ENCODE measurements at places on chromosomes 11 and 22.

DNA sequence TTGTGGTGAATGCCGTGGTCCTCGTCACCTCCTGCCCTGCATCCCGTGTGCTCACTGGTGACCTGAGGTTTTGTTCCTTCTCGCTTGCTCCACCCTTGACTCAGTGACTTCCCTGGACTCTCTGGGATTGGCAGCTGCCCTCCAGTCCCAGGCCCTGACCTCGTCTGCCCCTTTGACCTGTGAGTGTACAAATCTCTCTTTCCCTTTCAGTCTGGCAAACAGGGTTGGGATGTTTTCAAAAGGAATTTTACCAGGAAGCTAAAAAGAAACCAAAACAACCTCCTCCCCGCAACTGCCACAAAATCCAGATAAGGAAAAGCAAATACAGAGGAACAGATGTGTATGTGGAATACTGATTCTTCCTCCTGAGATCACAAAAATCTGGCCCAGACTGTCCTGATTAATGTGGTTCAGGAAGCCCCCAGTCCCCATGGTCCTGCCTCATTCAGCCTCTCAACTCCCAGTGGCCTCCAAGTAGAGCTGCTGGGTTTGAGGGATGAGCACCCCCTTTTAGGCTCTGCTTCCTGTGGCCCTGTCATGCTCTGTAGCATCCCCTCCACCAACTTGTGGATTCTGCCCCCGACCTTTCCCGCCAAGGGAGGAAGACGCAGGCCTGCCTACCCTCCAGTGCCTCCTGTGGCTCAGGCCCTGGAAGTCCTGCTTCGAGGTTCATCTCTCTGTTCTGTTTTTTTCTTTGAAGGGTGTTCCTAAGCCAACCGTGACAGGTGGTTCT is 15.2 kb downstream of the ROBO4 start:
- no peak for DNase-seq

DNA sequence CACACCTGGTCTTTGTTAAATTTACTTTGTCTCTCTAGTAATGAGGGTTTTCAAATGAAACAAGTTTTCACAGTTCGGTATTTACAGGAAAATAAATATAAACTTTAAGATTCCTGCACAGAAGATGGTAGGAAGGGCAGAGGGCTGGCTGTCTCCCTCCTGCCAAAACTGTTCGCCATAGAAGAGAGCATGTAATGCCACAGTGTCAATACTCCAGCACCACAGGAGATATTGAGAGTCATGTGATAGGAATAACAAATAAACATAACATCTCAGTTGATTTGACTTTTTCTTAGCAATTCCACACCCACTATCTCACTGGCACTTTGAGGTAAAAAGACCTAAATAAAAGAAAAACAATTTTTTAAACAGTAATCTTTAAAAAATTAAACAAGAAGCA is 100.9 kb downstream of the MRTFA start:
- DNase-seq = no peak

GRCh38 chr22:44132724-44133123 is 48.0 kb upstream of the PARVG start:
- DNase-seq = no peak

GRCh38 chr11:44592125-44592940 is 26.9 kb downstream of the CD82 start:
- no peak for DNase-seq

GRCh38 chr22:41517172-41518047 is 26.9 kb downstream of the POLR3H start:
- DNase-seq = no peak

DNA sequence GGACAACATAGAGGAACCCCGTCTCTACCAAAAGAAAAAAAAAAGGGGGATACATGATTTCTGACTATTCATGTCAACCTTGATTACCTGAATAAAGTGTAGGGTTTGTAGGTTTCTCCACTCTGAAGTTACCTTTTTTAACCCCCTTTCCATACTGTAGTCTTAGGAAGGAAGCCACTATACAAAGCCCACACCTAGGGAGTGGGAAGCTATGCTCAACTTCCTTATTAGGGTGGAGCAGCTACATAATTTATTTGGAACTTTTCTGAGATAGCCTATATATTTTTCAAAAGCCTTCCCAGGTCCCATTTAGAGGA is 582 bp upstream of the ATP6V1E1 start:
- DNase-seq = no peak

- no peak for DNase-seq
Observed at GRCh38 chr22:43289976-43290721, 53.0 kb downstream of the SCUBE1 start.

GRCh38 chr11:1008001-1008802 is 28.3 kb downstream of the MUC6 start:
- no peak for DNase-seq

GRCh38 chr22:17777005-17777716 is 2.9 kb upstream of the BID start:
- peak; percentile 49 for DNase-seq

DNA sequence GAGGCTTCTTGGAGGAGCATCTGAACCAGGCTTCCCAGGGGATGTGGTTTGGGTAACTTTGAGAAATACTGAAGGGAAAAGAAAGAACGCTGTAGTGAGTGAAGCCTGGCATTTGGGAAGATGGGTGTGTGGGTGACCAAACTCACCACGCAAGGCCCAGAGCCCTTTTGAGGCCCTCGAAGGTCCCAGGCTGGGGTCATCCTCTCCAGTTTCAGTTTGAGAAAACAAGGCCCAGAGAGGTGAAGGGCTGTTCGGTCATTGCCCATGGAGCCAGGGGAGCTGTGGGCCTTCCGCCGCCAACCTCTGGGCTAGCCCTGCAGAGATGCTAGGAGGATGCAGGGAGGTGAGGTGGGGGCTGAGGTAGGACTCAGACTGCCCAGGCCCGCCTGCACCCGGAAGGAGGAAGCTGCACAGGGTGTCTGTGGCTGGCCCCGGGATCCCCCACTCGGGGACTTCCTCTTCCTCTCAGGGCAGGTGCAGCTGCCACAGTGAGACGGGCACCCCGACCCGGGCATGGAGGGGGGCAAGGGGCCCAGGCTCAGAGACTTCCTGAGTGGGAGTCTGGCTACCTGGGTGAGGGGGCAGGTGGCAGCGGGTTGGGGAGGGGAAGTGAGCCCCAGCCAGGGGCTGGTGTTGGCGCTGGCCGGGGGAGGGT is at the start of gene CCDC88B:
TSS of gene CCDC88B (plus strand) at position 451 of the 655 bp plus-strand sequence. CDS start at position 514, 63 bp downstream.
- peak; percentile 70 for DNase-seq

- no peak for DNase-seq
Observed at GRCh38 chr22:37287550-37287951, 5.2 kb downstream of the CYTH4 start.

DNA sequence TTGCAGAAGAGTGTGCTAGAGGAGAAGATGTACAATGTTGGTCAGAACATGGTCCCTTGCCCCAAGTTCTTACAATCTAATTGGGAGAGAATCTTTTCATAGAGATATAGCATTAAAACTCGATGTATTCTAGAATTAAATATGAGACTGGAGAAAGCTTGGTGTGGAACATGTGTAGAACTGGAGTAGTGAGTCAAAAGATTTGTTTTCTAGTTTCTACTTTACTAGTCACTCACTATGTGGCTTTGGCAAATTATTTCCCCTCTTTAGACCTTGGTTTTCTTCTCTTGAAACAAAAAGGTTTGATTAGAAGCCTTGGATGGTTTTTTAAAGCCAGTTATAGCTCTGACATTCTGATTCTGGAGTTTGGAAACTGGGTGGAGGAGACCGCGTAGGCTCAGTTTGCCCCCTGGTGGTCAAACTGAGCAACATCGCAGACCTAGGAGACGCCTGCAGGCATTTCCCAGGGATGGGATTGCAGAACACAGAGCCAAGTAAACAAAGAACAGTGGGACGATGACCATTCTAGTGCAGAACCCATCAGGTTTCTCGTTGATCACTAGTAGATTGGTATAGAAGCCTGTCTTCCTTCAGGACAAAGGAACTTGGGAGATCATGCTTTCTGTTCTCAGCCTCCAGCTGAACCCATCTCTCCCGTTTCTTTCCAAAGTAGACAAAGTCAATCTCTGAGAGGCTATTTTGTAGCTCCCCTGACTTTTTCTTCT is 8.5 kb upstream of the CHRDL2 start:
- DNase-seq = no peak

DNA sequence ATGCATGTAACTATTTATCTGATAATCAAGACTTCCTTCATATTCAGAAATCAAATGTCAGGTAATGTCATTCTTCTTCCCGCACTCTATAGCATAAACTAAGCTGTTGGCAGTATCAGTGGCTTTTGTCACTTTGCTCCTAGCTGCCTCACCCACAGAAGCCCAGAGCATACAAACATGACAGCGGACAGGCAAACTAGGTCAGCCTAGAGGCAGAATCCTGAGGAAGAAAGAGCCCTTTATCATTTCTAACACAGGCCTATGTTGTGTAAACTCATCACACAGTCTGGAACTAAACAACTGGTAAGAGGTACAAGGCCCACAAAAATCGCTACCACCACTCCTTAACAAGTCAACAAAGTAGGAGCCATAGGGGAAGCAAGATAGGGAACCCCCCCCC is 21.0 kb downstream of the GUCY1A2 start:
- DNase-seq = no peak

- DNase-seq = no peak
Observed at GRCh38 chr22:40328546-40329456, 17.5 kb upstream of the ADSL start.

DNA sequence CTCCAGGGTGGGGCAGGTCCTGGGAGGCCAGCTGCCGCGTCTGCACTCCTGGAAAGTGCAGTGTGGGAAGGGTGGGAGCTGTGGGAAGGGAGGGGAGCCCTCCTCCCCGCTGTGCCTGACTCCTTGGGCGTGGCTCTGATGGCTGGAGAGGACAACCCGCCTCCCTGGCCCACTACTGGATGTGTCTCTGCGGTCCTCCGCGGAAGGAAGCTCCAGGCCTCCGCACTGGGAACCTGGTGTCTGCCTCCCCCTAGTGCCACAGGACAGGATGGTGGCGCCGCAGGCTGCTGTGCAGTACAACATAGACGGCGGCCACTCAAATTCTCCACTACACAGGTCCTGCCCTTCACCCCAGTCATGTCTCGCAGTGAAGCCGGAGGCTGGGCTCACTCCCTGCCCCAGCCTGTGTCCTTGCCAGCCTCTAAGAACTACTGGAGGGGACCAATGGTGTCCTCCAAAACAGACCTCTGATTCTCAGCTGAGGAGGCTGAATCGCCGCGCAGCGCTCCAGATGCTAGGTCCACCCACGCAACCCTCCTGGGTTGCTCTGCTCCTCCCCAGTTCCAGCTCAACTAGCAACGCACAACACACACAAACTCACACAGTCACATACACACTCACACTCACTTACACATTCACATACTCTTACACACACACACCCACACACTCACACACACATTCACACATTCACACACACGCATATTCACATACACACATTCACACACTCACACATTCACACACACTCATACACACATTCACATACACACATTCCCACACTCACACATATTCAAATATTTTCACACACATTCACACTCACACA is 12.4 kb upstream of the DSCAML1 start:
- no peak for DNase-seq

GRCh38 chr11:67279589-67280340 is 9.3 kb upstream of the ANKRD13D start:
- DNase-seq = no peak

DNA sequence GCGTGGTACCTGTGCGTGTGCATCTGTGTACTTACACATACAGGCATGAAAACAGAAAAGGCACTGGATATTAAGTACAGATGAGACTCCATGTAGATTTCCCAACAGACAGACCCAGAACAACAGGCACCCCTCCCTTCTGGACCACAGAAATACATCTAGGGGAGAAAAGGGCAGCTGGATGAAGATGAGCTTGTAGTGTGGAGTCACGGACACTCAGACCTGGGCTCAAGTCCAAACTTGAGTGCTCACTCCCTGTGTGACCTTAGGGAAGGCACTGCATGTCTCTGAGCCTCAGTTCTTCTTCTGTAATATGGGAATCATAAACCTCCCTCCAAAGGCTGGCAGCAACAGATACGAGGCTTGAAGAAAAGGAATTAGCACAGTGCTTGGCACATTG is 108.9 kb downstream of the GALNT18 start:
- DNase-seq = no peak

DNA sequence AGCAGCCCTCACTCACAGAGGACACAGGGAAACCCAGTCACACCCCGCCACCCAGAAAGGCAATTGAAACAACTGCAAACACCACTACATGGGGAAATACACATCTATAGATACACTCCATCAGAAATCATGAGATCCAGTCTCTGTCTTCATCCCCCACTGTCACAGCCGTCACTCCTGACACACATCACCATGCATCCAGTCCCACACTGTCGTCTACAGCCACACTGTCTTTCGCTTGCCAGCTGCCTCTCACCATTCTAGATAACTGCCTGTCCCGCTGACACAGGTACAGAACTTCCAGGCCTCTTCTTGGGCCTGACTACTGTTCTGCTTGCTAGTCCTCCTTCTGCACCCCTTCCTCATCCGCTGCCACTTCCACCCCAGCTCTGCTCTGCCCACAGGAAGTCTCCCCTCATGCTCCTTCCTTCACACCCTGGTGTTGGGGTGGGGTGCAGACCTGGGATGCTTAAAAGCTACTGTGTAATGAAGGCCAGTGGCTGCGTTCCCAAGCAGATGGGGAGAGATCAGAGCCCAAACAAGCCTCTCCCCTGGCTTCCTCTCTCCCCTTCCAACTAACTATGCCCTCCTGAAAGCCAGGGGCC is 42.6 kb downstream of the SLC22A12 start:
- DNase-seq = no peak

DNA sequence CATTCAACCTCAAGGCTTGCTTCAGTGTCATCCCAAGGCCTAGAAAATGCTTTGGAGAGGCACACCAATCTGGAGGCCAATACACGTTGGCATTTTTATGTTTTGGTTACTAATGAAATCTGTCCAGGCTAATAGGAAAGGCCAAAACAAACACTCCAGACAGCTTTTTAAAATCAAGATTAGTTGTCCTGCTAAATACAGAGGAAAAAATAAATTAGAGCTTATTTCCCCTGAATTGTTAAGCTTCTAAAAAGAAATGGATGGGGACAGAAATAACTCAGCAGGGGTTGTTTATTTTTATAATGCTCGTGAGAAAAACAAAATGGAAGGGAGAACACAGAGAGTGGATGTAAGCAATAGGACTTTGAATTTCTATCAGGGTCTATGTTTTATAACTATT is 438.5 kb upstream of the LRRC4C start:
- DNase-seq = no peak

GRCh38 chr22:46862418-46863324 is 100.2 kb downstream of the TBC1D22A start:
- DNase-seq = no peak

- DNase-seq = no peak
Observed at GRCh38 chr11:69546735-69547370, 65.4 kb downstream of the LINC01488 start.

DNA sequence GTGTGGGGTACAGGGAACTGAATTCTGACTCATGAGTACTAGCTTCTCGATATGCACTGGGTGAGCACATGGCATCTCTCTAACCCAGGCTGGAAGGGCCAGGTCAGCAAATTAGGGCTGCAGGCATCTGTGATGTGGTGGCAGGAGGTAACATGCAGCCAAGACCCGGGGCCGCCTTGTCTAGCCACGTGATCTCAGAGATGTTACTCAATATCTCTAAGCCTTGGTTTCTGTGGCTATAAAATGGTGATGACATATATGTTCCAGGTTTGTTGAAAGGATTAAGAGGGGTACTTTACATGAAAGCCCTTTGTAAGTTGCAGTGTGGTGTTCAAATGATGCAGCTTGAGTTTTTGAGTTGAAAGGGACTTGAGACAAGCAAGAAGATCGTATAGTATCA is 3.2 kb downstream of the ST14 start:
- no peak for DNase-seq

Data from stimulated activated CD4-positive, alpha-beta T cell treated with anti-CD3 and anti-CD28 coated beads, TNF-alpha, amount 100 ng/mL, for 1 hour (primary cell).